ENCODE measurements at places on chromosomes 6 and 20.
A peak's percentile ranks its signal among the peaks of the same experiment; 100 is the strongest.

- DNase-seq = no peak
Observed at GRCh38 chr20:50856475-50857041, 61.7 kb downstream of the BCAS4 start.

DNA sequence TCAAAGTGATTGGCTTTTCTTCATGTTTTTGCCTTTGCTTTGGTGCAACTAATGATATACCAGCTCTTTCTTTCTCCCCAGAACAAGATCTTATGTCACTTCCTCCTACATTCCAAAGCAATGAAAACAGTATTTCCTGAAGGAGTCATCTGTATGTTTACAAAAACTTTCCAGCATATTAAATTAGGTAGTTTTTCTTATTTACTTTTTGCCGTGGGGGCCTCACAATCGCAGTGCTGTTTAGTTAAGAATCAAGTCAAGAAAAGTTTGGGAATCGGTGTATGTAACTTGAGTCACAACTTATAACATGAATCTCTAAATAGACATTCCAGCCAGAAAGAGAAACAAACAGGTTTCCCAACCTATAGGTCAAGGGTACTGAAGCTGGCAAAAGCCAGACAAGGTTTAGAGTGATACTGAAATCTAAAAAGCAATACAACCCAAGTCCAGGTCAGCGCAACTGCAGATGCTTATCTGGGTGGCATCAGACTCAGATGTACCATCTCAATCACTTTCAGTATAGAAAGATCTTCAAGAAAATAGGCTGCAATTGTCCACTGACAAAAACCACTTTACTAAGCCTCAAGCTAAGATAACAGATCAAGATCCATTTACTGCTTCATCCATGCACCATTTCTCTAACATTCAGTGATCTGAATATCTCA is 63.6 kb downstream of the IPCEF1 start:
- DNase-seq = peak; percentile 25

GRCh38 chr6:132733283-132733682 is 19.4 kb upstream of the VNN1 start:
- DNase-seq = no peak

DNA sequence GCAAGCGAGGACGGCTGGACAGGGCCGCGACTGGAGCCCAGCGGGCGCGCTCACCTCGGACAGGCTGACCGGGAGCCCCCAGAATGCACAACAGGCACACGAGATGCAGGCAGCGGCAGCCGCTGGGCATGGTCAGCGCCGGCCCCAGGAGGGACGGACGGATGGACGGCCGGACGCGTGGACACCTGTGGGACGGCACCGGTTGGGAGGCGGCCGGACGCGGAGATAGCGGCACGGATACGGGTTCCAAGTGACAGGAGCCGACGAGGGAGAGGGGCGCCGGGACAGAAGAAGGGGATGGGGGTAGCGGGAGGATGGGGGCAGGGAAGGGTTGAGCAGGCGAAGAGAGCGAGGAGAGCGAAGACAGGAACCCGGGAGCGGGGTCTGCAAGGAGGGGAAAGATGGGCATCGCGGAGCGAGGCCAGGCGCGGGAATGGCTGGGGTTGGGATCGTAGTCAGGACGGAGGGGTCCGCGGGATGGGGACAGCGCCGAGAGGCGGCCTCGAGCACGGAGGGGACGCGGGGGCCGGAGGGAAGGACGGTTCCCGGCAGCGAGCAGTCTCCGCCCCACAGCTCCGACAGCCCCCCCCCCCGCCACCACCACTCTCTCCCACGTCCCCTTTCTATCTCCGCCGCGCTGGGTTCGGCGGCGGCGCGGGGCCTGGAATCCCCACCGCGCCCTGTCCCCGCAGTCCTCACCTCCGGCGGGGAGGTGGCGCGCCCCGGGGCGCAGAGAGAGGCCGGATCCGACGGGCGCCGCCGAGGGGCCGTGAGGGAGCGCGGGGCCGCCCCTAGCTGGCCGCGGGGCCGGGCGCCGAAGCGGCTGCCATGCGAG is 435 bp downstream of the DLK2 start:
- DNase-seq = peak; percentile 86

DNA sequence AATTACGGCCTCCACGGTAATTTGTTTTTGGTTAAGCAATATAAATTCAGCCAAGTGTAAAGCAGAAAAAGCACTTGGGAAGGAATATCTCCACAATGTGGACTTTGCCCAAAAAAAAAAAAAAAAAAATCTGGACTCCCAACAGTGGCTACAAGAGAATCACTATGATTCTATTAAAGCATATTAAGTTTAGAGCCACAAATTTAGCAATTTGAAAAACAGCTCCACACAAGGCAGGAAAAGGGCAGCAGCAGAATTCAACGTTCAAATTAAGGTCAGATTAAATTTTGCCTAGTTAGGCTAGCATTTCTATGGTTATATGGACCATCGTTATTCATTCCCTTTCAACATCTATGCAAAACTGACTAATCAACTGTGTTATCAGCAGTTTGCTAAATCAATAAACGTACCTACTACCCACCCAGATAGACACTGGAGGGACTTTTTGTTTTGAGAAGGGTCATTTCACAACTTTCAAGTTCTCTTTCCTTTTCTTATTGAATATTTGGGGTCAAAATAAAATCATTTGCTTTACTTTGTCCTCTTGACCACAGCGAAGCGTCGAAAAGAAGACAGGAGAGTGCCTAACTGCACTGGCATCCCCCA is 1.0 kb downstream of the MCM9 start:
- DNase-seq = no peak

Measured in tongue (tissue), 3 donors.